ENCODE measurements at places on chromosomes 5 and 9.

GRCh38 chr5:36360307-36360706 lies 58.6 kb upstream of the RANBP3L start:
- H3K36me3 ChIP-seq = no peaks in the 10 kb centered on the region
- no peak overlapping the region for H3K27ac ChIP-seq
- DNase-seq = no peak
- H3K4me1 ChIP-seq = peaks cover 5% of the 10 kb centered on the region
- no peaks in the 10 kb centered on the region for H3K27me3 ChIP-seq

DNA sequence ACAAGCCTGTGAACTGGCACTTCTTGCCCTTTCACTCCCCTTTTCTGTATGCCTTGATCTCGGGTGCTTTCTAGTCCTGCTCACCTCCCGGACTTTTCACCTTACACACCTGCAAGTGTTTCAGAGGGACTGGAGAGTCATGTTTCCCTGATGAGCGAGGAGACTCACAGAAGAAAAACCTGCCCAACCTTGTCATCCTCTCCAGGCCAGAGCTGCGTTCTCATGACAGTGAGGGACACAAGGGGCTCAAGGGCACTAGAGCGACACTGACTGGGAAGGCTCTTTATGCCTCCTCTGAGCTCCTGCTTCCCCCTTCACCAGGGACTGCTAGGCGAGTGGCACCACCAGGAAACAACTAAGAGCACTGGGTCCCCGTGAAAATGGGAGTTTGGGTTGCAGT lies 376.9 kb upstream of the RPS23 start:
- DNase-seq = no peak
- H3K4me3 ChIP-seq = no peak overlapping the region
- H3K4me1 ChIP-seq = no peaks in the 10 kb centered on the region
- H3K27ac ChIP-seq = no peak overlapping the region

- DNase-seq = no peak
- H3K4me1 ChIP-seq = peaks cover 8% of the 10 kb centered on the region
- H3K36me3 ChIP-seq = no peaks in the 10 kb centered on the region
- no peaks in the 10 kb centered on the region for H3K27me3 ChIP-seq
- H3K27ac ChIP-seq = no peak overlapping the region
- H3K4me3 ChIP-seq = no peak overlapping the region
These were observed 128.2 kb downstream of the RXRA start for GRCh38 chr9:134454476-134454857.

DNA sequence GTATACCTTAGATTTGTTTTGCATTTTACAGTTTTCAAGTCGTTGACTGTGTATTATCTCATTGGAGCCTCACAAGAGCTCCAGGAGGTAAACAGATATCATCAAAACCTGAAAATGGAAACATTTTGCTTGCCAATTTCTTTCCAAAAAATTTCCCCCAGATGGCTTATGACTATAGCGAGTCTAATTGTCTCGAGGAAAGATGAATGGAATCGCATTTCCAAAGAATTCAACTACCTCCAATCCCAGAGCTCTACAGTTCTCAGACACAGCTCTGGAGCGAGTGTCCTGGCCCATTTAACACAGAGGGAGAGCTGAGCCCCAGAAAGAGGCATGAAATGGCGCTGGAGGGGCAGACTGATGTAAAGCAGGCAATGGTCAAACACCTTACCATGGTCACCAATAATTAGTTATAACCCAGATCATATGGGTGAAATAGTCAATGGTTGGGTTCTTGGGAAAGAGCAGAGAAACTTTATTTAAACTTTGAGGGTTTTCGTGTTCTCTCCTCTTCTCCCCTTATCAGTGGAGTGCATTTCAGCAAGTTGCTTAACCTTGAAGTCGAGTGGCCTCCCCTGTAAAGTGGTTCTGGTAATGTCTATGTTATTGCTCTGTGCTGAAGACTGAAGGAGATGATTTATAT lies 168.2 kb downstream of the ZDHHC21 start:
- peaks cover 32% of the 10 kb centered on the region for H3K27me3 ChIP-seq
- H3K4me1 ChIP-seq = no peaks in the 10 kb centered on the region
- no peaks in the 10 kb centered on the region for H3K36me3 ChIP-seq
- no peak overlapping the region for H3K4me3 ChIP-seq
- no peak overlapping the region for H3K27ac ChIP-seq
- no peak for DNase-seq

GRCh38 chr5:12330381-12330780 lies 426.1 kb upstream of the CTNND2 start:
- H3K36me3 ChIP-seq = no peaks in the 10 kb centered on the region
- H3K4me1 ChIP-seq = no peaks in the 10 kb centered on the region
- no peak overlapping the region for H3K4me3 ChIP-seq
- no peaks in the 10 kb centered on the region for H3K27me3 ChIP-seq

- no peaks in the 10 kb centered on the region for H3K27me3 ChIP-seq
- H3K4me3 ChIP-seq = peak overlapping the region; percentile 77
- H3K4me1 ChIP-seq = peaks cover 40% of the 10 kb centered on the region
- H3K27ac ChIP-seq = peak overlapping the region; percentile 88
- H3K36me3 ChIP-seq = no peaks in the 10 kb centered on the region
These were observed 2.3 kb downstream of the MAN2A1 start for GRCh38 chr5:109691996-109692395.

DNA sequence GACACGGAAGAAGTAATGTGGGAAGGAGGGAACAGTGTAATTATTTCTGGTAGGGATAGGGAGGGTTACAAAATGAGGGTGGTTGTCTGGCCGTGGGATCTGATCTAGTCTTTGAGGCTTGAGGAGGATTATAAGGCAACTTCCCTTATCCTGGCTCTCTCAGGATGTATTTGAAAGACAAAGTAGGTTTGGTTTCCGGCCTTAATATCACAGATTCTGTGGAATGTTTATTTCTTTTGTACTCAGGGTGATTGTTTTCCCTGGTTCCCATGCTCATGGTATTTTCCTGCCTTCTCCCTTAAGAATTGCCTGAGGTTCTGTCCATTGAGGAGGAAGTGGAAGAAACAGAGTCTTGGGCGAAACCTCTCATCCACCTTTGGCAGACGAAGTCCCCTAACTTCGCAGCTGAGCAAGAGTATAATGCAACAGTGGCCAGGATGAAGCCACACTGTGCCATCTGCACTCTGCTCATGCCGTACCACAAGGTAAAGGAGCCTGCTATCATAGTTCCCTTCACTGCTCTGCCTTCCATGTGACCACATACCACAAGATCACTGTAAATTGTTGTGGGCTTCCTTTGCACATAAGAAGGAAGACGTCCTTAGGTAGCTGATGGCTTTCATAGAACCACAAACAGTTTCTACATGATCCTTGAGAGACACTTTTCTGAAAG lies 253.8 kb downstream of the KDM4C start:
- no peaks in the 10 kb centered on the region for H3K4me1 ChIP-seq
- H3K27ac ChIP-seq = no peak overlapping the region
- DNase-seq = no peak
- no peaks in the 10 kb centered on the region for H3K27me3 ChIP-seq
- H3K36me3 ChIP-seq = peaks cover 14% of the 10 kb centered on the region

DNA sequence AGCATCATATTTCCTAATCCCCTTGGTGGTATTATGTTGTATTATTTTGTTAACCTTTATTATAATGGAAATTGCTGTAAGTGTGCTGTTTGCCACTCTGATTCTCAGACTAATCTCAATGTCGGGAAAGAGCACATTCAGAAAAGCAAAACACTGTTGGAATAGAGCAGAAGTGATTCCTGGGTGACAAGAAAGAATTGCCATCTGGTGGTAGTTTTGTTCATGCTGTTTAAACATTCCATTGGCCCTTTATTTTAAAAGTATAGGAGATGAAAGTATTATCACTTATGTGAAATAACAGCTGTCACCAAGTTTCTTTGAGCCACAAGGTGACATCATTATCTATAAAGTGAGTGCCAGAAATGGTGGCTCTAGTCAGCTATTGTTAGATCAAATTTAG lies 301.3 kb upstream of the SGCD start:
- DNase-seq = no peak
- H3K36me3 ChIP-seq = no peaks in the 10 kb centered on the region
- H3K4me1 ChIP-seq = no peaks in the 10 kb centered on the region
- H3K4me3 ChIP-seq = no peak overlapping the region
- H3K27ac ChIP-seq = no peak overlapping the region
- no peaks in the 10 kb centered on the region for H3K27me3 ChIP-seq

GRCh38 chr5:179974946-179975712 lies 67.4 kb upstream of the TBC1D9B start:
- H3K4me3 ChIP-seq = no peak overlapping the region
- H3K27me3 ChIP-seq = no peaks in the 10 kb centered on the region
- no peaks in the 10 kb centered on the region for H3K4me1 ChIP-seq
- H3K27ac ChIP-seq = no peak overlapping the region
- no peaks in the 10 kb centered on the region for H3K36me3 ChIP-seq

DNA sequence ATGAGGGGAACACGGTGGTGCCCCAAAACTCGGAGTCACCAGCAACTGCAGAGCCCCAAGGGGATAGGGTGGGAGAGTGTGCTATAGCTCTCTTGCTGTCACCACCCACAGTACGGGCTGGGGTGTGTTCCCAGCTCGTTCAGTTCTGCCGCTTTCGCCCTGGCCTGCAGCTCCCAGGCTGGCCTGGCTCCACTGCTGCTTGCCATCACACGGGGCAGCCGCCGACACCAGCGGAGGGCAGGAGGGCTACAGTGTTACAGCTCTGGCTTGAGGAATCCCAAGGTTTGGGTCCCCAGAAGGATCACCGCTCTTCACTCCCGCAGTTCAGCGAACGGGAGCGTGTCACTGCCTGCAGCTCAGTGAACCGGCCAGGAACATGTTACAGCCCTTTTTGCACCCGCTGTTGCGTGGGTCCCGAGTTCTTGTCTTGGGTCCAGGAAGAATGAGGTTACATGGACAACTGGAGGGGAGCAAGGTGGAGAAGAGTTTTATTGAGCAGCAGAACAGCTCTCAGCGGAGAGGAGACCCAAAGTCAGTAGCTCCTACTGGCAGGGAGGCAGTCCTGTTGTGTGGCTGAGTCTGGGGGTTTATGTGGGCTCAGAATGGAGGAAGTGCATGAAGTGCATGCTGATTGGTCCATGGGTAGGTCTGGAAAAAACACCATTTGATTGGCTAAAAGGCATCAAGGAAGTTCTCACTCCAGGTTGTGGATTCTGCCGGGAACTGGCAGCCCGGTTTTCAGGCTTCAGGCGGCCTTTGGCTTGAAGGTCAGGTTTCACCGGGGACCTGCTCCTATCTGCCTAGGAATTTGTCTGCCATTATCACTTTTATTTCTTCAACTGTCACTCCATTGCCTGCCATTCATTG lies 113.4 kb downstream of the EHMT1 start:
- no peak overlapping the region for H3K27ac ChIP-seq
- H3K36me3 ChIP-seq = peaks cover 59% of the 10 kb centered on the region
- DNase-seq = no peak
- H3K4me1 ChIP-seq = no peaks in the 10 kb centered on the region
- H3K27me3 ChIP-seq = no peaks in the 10 kb centered on the region
- no peak overlapping the region for H3K4me3 ChIP-seq

- no peaks in the 10 kb centered on the region for H3K27me3 ChIP-seq
- H3K4me1 ChIP-seq = no peaks in the 10 kb centered on the region
- H3K27ac ChIP-seq = no peak overlapping the region
- H3K4me3 ChIP-seq = no peak overlapping the region
- DNase-seq = no peak
These were observed 652.2 kb upstream of the RGMB start for GRCh38 chr5:98121036-98121936.

DNA sequence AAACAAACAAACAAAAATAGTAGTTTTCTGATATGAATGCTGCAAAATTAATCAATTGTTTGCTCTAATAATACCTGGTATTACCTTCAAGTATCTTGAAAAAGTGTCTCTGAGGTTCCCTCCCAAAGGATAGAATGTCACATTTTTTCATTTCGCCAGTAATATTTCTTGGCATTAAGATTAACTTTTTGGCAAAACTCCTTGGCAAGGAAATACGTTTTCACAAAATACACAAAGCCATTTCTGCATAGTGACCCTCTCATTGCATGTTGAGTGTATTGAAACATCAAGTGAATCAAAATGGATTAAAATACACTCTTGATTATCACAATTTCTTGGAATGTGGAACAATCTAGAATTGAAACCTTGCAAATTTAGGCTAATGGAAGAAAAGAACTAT lies 230.5 kb downstream of the ATPSCKMT start:
- H3K36me3 ChIP-seq = no peaks in the 10 kb centered on the region
- DNase-seq = no peak
- peak overlapping the region; percentile 29 for H3K27ac ChIP-seq
- H3K27me3 ChIP-seq = no peaks in the 10 kb centered on the region
- H3K4me3 ChIP-seq = no peak overlapping the region

- DNase-seq = no peak
- no peak overlapping the region for H3K4me3 ChIP-seq
- H3K4me1 ChIP-seq = no peaks in the 10 kb centered on the region
- H3K36me3 ChIP-seq = no peaks in the 10 kb centered on the region
- H3K27ac ChIP-seq = no peak overlapping the region
- H3K27me3 ChIP-seq = no peaks in the 10 kb centered on the region
These were observed 106.0 kb upstream of the MTAP start for GRCh38 chr9:21696411-21696871.

DNA sequence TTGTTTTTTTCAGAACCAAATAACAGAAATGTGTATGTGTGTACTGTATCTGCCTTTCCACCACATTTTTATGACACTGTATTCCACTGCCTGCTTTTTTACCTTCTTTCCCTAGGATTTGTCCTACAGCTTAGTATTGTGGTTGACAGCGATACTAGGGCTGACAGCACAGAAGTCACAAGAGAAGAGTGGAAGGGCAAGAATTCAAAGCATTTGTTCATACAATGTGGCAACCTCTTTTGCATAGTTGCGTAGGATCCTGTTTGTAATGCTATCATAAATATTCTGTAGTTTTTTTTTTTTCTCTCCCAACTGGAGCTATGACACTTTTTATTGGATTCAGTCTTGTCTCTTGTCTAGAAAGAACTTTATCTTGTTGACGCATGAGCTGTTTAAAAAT lies 5.6 kb upstream of the BNIP1 start:
- no peaks in the 10 kb centered on the region for H3K36me3 ChIP-seq
- H3K27me3 ChIP-seq = no peaks in the 10 kb centered on the region
- no peak overlapping the region for H3K4me3 ChIP-seq
- no peak overlapping the region for H3K27ac ChIP-seq

- no peaks in the 10 kb centered on the region for H3K27me3 ChIP-seq
- peak; percentile 93 for DNase-seq
- no peak overlapping the region for H3K4me3 ChIP-seq
- H3K4me1 ChIP-seq = peaks cover 23% of the 10 kb centered on the region
- H3K27ac ChIP-seq = peak overlapping the region; percentile 90
- no peaks in the 10 kb centered on the region for H3K36me3 ChIP-seq
These were observed 245.3 kb downstream of the ENC1 start for GRCh38 chr5:74394916-74395880.

GRCh38 chr9:133987946-133988665 lies 4.0 kb downstream of the VAV2 start:
- H3K4me3 ChIP-seq = no peak overlapping the region
- no peak for DNase-seq
- no peaks in the 10 kb centered on the region for H3K4me1 ChIP-seq
- no peak overlapping the region for H3K27ac ChIP-seq
- no peaks in the 10 kb centered on the region for H3K27me3 ChIP-seq
- peaks cover 27% of the 10 kb centered on the region for H3K36me3 ChIP-seq

GRCh38 chr9:20582150-20582549 lies 40.1 kb downstream of the MLLT3 start:
- H3K36me3 ChIP-seq = no peaks in the 10 kb centered on the region
- DNase-seq = no peak
- no peak overlapping the region for H3K4me3 ChIP-seq
- H3K4me1 ChIP-seq = no peaks in the 10 kb centered on the region
- no peaks in the 10 kb centered on the region for H3K27me3 ChIP-seq
- no peak overlapping the region for H3K27ac ChIP-seq

Data from RWPE2 (cell line).